ENCODE measurements at places on chromosomes 13 and 19. TPM values are rescaled to one million over a fixed set of nuclear protein-coding genes. Genes with fewer than 3 reads are reported as not detected.

DNA sequence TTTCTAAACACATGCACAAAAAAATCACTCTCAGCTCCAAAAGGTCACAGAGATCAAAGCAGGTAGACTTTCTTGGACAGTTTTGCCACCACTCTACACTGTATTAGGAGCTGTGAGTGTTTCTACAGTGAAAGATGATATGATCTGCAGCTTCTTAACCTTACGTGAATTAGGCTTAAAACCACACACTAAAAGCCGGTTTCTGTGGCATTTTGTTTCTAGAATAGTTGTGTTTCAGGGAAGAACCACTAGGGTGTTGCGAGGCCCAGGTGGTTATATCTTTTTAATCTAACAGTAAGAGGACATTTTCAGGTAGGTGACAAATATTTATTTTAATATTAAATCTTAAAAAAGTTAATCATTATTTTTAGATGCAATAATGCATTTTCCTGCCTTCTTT is 216.4 kb downstream of the KLF5 start:
- no peak for DNase-seq

DNA sequence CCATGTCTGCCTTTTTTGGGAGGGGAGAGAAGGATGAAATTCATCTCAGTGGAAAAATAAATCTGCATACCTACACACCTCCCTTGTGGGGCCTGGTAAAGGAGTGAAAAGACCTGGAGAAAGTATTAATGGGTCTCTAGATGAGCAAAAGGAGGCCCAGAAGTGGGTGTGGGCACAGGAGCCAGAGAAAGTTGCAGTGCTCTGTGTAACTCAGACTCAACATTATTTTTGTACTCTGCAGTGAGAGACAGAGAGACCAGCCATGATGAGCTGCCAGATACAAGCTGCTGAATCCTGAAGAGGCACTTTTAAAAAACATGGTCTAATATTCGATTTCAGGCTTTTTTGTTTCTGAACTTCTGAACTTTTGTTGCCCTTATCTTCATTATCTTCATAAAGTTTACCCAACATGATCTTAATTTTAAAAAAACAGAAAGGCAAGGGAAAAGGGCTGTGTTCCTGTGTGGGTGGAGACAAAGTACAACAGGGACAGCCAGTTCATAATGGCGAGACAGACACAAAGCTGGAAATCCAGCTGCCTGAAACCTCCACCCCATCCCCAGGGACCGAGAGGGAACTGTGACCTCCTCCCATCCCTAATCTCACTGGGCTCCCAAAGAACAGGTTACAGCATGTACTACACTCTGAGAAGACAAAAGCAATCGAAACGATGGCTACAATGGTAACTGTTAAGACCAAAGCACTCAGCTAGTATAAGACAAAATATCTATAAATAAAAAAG is 77.2 kb downstream of the KLF12 start:
- no peak for DNase-seq

GRCh38 chr19:13747098-13747453 is 17.2 kb upstream of the MRI1 start:
- no peak for DNase-seq

- DNase-seq = peak; percentile 96
Measured at GRCh38 chr19:4759388-4760284, 31.9 kb upstream of the FEM1A start.

DNA sequence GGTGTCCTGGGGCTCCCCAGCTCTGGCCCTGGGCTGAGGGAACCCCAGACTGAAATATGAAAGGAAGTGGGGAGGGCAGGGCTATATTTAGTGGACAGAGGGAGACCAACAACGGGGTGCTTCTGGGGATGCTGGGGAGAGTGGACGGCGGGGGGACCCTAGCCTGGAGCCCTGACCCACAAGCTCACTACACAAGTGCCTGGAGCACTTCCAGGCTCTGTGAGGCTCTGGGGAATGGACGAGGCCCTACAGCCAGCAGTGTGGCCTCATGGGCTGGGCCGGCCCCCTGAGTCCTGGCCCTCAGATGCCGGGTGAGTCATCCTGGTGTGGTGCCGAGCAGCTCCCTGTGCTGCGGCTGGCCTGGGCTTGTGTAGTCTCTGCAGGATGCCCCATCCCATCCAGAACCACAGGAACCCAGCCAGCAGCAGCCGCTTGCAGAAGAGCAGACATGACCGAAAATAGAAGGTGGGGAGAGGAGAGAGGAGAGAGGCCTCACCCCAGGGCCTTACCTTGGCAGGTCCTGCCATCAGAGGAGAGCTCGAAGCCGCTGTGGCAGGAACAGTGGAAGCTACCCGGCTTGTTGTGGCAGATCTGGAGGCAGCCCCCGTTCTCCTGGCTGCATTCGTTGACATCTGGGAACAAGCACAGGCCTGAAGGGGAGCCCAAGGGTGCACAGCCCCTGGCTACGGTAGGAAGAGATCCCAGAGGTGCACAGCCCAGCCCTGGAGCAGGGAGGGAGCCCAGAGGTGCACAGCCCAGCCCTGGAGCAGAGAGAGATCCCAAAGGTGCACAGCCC is 26.1 kb downstream of the GAS6 start:
- DNase-seq = no peak

CEACAM4 gene
- not detected for total RNA-seq

APOC4 gene
- not detected for total RNA-seq

OR4F17 gene
- 0.25 TPM for total RNA-seq

TSKS gene
- 0.30 TPM for total RNA-seq

Measured in WTC11 (cell line).